ENCODE measurements at places on chromosomes 5 and 9.

- no peak for DNase-seq
Observed at GRCh38 chr9:89702401-89702800, 97.6 kb downstream of the GADD45G start.

GRCh38 chr5:102418531-102418930 is 80.3 kb downstream of the SLCO6A1 start:
- no peak for DNase-seq

DNA sequence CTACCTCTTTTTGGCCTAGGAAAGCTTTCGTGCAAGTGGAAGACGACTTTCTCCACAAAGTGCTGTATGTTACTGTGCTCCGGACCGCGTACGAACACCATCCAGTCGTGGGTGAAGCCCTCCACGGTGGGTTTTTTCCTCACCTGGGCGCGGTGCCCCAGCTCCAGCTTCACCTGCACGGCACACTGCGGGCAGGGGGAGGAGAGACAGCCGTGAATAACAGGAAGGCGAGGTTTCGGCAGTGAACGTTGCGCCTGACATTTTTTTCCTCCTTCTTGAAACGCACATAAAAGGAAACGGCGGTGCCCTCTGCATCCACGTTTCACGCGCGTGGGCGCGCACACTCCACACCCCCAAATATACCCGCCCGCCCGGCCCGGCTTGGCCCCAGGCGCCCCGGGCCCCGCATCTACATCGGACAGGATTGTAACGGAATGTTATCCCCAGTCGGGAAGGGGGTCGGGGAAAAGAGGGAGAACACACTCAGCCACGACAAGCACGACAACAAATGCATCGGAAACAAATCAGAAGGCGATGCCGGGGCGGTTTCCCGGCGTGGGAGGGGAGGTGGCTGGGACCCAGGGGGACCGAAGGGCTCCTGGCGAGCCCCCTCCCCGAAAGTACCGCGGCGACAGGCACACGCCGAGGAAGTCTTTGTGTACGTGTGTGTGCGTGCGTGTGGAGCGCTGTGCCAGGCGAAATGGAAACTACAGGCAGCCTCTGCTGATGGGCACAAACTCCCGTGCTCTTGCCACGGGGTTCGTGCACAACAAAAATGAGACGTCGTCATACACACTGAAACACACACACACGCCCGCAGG is 1.4 kb downstream of the MLLT3 start:
- no peak for DNase-seq

DNA sequence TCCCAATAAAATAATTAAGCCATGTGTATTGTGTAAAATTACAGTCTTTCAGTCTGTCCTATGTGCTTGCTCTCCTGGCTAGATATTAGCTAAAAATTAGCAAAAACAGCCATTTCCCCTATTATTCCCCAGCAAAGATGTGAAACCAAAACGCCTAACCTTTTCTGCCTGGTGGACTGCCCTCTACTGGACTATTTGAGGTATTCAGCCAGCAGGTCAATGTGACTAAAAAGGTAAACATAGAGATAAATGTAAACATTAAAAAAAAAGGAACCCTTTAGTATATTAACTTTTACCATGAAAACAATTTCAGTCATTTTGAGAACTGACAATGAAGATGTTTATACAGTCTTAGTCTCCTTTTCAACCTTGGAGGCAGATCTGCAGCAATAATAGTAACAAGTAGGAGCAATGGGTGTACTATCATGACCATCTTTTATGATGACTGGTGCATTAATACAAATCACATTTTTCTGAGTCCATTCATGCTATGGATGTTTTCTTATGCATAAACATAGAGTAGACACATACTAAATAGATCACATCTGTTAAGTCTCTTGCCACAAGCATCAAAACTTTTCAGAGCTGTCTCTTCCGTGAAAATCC is 10.1 kb downstream of the ATG12 start:
- peak; percentile 43 for DNase-seq

DNA sequence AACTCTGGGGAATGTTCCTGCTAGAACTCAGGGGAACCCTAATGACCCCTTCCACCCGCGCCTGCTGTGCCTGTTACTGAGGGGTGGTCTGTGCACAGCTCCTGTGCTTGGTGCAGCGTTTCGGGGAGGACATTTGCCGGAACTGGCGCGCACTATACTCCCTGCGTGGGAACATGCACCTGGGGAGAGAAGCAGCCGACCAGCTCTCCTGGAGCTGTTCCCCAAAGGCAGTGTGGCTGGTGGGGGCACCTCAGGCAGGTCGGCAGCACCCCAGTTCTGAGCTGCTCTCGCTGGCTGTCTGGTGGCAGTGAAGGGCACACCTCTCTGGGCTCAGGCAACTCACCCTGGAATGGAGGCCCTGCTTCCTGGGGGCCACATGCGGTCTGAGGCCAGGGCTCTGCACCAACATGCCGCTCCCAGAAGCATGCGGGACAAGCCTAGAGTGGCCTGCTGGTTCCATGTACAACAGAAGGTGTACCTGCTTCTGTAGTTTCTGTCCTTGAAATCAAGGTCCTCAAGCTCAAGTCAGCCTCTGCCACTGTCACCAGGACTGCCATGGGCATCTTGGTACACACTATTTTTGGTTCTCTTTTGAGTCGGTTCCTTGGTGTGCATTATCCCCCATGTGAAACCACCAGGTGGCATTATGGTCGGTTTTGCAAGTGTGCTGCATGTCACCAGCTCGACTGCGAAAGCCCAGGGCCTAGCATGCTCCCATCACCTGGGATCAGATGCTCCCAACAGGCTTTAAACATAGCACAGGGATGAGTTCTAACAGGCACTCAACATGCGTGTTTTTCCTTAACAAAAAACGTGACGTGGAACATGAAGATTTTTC is 7.8 kb upstream of the MRNIP start:
- DNase-seq = no peak

DNA sequence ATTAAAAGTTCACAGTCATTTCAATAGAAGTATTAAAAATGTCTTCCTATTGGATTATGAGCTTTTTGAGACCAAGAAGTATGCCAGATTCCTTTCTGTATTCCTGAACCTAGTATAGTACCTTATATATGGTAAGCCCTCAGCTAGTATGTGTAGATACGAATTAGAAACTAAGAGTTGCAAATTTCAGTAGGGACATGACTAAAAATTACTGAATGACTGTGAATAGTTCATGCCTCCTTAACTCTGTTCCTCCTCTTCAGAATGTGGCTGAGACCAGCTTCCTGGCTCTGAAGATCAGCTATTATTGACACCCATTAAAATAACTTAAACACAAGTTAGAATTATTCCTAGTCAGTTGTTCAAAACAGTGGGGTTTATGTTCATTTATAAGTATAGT is 19.7 kb downstream of the KDM3B start:
- no peak for DNase-seq

GRCh38 chr5:66498791-66499207 is 97.4 kb upstream of the MAST4 start:
- no peak for DNase-seq

DNA sequence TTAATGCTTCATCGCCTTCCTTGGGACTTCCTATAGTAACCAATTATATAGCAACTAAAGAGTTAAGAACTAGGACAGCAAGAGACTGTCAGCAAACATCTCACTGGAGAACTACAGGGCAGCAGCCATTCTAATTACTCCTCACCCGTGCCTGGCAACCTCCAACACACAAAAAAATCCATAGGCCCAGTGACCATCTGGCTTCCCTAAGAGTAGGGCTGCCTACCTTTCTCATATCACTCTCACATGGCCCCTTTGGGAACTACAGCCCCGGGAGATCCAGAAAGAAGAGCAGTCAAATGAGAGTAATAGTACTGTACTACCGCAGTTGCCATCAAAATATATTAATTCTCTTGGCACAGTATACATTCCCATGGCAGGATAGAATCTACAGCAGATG is 5.7 kb downstream of the DCAF10 start:
- no peak for DNase-seq

DNA sequence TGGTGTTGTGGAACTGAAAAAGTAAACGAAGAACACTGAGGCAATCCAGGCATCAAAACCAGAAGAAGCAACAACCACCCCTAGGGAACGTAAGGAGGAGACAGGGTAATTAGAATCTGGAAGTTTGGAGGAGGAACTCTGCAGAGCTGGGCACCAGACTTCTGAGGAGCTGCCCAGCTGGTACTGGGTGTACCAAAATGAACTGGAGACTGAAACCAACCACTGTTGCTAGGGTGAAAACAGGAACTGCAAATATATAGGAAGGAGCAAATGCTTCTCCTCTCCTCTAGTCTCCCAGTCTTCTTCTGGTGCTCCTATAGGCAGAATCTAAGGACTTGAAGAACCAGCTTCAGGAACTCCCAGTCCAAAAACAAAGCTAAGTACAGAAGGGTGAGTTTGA is 189.8 kb downstream of the ELAVL2 start:
- DNase-seq = no peak

DNA sequence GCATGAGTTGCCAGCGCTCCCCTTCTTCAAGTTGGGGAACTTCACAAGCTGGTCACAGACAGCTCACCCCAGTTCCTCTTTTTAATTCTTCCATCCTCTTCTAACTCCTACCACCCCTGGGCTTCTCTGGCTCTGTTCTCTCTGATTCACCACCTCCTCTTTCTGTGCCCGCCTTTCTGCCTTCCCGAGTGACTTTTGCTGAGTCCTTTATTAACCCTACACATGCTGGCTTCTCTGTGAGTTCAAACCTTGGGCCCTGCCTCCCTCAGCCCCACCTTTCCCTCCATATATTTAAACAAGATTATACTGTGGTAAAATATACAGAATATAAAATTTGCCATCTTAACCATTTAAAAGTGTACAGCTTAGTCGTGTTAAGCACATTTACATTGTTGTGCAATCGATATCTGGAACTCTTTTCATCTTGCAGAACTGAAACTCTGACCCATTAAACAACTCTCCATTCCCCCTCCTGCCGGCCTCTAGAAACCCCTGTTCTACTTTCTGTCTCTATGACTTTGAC is 32.0 kb downstream of the SLC46A2 start:
- DNase-seq = no peak

DNA sequence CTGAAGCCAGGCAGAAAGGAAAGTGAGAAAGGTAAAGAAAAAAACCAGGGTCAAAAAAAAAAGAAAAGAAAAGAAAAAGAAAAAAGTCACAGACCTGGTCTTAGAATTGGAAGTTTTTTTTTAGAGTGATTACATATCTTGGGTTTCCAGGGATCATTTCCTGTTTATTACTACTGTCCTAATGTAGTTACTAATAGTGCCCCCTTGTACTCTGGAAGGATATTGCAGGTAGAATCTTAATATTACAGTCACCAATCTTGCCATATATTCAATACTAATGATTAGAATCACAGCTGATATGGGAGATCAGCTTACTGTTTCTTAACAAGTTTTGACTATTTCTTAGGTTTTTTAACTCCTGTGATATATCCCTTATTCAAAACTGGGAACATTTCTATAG is 543.2 kb upstream of the CDH6 start:
- no peak for DNase-seq

GRCh38 chr5:88085462-88085861 is 183.2 kb downstream of the TMEM161B start:
- DNase-seq = no peak

DNA sequence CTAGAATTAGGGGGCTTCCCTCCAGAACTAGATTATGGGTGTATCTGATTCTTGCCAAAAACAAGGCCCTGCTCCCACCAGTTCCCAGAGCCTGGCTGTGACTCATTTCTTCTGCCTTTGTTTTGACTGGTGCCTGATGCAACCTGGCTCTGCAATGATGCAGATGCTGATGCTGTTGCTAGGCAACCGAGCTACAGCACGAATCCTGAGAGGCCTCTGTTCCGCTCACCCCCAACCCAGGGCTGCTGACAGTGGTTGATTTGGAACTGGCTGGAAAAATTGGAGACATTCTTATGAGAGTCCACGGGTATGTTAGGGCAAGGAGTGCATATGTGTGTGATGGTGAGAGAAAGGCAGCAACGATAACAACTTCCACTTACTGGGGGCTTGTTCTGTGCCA is 100.3 kb downstream of the NSG2 start:
- DNase-seq = peak; percentile 18

DNA sequence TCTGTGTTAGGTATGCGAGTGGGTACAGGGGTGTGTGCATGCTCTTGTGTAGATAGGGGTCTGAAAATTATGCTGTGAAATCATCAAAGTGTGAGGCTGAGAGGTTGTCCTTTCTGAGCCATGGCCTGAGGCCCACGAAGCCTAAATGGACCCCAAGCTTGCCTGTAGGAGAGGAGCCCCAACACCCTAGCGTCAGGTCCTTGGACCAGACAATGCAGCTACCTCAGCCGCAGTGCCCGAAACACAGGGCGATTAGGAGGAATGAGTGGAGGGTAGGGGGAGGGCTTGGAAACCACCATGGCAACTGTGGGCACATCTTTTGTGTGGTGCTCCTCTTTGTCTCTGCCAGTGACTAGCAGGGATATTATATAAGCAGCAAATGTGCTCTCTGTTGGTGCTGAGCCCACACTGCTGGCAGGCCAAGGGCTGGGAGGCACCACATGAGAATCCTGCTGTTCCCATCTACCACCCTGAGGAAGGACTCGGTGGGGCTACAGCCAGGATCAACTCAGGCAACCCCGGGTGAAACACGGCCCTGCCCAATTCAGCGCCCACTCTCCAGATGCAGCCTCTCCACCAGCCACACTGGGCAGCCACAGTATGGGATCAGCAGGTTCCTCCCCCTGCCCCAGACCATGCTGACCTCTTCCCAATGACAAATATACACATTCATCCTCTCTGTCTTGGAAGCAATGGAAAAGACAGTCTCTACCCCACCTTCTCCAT is 84.6 kb upstream of the FSTL4 start:
- no peak for DNase-seq

DNA sequence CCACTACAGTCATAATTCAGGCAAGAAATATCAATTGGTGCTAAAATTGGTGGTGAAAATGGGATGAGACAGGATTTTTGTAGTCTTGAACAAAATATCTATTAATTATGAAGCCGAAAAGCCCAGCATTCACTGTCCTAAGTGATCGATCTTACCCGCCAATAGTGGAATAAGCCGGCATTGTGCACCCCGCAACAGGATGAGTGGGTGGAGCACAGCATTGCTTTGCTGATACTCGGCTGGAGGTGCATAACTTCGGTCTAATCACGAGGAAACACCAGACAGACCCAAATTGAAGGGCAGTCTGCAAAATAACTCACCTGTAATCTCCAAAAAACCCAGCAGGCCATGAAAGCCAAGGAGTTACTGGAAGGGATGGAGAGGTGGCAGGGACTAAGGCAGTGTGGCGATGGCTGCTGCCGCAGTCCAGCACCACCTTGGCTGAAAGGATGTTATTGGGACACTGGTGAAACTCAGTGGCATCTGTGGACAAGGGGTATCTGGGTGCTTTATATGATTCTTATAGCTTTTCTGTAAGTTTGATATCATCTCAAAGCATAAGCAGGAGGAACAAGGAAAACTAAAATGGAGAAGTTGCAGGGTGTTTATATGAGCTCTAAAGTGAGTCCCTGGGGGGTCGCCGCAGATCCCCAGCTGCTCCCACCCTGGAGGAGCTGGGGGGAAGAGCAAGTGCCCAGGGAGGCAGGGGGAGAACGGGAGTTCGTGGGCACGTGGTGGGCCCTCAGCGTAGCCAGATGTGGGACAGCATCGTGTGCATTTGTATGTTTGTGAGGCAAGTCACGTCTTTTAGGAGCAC is 45.2 kb downstream of the AHRR start:
- no peak for DNase-seq

GRCh38 chr9:132634327-132634726 is 35.5 kb downstream of the DDX31 start:
- DNase-seq = no peak
